Activated CD4-positive, alpha-beta memory T cell treated with anti-CD3 and anti-CD28 coated beads, Interleukin-2, amount 10 ng/mL, durations not matched to agents 7 days and 5 days (primary cell): ENCODE measurements at places on chromosomes 2 and 18. TPM values are rescaled to one million over a fixed set of nuclear protein-coding genes. Genes with fewer than 3 reads are reported as not detected.

The PJVK gene
- total RNA-seq = 0.91 TPM

The ACTR1B gene
- total RNA-seq = 98.8 TPM

The POTEI gene
- total RNA-seq = not detected

The SEH1L gene
- total RNA-seq = 41.6 TPM

The ZNF142 gene
- 41.4 TPM for total RNA-seq

The IL36B gene
- total RNA-seq = not detected

The GALNT14 gene
- not detected for total RNA-seq

- no peak for DNase-seq
These were observed 137.1 kb downstream of the CTIF start for GRCh38 chr18:48675912-48676311.

DNA sequence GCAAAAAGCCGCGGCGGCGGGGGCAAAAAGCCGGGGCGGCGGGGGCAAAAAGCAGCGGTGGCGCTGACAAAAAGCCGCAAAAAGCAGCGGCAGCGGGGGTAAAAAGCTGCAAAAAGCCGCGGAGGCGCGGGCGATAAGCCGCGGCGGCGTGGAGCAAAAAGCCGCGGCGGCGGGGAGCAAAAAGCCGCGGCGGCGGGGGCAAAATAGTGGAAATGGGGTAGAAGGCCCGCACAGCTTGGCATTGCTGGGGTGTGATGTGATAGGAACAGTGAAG lies 450.1 kb downstream of the ANKRD30B start:
- DNase-seq = no peak

DNA sequence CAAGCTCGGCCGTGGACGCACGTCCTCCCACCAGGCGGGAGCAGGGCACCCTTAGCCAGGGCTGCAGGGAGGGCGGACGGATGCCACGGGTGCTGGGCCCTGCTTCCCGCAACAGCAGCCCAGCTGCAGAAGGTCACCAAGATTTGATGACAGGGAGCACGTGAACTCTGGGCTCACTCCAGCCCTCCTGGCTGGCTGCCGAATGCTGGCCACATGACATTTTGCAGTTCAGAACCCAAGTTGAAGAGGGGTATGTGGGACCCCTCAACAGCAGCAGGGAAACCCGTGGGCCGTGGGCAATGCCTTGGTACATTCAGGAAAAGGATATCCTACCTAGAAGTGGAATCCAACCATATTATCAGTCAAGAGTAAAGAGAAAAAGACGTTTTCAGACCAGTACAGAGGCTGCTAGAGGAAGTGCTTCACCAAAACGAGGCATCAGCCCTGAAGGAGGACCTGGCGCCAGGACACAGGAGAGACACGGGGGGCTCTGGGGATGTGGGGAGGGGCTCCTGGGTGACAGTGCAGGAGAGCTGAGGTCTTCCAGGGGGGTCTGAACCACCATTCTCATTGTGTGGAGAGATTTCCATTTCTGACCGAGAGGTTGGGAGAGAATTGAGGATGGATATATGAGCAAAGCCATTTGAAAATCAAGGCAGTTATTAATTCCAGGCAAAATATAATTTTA lies 107.4 kb upstream of the CTDP1 start:
- DNase-seq = no peak

DNA sequence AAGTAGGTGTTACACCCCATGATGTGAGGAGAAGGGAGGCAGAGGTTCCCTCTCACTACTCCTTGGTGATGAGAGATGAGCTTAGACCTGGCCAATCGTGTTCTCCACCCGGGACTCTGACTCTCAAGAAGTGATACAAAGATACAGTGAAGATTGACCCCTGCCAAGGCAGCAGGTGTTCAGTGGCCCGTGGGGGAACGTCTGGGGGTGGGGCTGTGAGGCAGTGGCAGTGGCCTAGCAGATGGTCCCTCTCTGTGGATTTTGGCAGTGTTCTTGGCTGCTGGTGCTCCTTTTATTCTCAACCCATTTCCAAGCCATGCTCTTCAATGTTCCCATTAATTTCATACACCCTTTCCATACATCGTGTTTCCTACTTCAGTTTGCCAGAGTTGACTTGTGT lies 120.4 kb upstream of the NEDD4L start:
- no peak for DNase-seq

DNA sequence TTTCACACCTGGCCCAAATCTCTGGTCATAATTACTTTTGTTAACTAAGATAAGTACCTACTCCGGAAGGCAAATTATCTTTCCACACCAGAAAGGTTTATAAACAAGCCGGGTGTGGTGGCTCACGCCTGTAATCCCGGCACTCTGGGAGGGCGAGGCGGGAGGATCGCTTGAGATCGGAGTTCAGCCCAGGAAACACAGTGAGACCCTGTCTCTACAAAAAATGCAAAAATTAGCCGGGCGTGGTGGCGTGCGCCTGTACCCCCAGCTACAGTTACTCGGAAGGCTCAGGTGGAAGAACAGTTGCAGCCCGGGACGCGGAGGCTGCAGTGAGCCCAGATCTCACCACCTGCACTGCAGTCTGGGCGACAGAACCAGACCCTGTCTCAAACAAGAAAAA lies 2.1 kb downstream of the PUM2 start:
- peak; percentile 25 for DNase-seq

DNA sequence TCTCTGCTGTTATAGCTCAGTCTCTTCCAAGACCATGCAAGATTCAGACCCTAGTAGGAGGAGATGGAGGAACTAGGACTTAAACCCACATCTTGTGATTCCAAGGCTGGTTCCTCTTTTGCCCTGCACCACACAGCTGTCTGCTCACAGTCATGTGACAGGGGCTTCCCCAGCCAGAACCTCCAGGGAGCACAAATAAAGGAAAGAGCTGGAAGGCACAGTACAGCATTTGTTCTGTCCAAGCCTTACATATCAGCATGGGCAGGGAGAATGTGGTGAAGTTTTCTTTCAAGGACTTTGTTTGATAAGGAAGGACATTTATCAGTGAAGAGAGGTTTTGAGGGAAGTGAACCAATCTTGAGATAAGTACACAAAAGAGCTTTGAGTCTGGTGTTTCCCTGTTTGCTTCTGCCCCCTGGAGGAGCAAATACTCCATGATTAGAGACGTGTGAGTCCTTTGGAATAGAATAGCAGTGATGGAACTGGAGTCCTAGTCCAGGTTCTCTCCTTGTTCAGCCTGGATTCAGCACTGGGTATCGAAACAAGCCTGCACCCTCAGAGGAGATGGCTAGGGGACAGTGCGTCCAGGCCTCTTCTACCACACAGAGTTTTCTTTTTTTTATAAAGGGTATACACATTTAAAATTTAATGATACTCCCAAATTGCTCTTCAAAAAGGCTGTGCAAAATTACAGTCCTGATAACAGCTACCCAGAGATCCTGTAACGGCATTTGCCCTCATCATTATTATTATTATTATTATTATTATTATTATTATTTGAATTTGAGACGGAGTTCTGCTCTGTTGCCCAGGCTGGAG lies 24.6 kb upstream of the CASP10 start:
- DNase-seq = peak; percentile 63

GRCh38 chr2:144509001-144509878 lies 10.7 kb downstream of the ZEB2 start:
- DNase-seq = no peak

DNA sequence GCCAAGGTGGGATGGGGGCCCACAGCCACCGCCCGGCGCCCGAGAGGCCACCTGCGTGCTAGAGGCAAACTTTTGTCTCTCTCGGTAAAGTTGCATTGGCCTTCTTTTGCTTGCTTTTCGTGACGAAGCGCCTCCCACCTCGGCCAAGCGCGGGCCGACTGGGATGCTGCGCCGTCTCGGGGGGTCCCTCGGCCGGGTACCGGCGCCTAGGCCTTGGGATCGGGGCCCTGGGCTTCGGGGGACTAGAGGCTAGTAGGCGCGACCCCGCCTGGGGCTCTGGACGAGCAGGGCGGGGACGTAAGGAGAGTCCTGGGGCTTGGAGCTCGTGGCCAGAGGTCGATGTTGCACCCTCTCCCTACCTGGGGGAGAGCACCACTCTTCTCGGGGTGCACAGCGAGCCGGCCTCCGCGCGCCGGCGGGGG lies 545 bp downstream of the GLI2 start:
- DNase-seq = no peak

DNA sequence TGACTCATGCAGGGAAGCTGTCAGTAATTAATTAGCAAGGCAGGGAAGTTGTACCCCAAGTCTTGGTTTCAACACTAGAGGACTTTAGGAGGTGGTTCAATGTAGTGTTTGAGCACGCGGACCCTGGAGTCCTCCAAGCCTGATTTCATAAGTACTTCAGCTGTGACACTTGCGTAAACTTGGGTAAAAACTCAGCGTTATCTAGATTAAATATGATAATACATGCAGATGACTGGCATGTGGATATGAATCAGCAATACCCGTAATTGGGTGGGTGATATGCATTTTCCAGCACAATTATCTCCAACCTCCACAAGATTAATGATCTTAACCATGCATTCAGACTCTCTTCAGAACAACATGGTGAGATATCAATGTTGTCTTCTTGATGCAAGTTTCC lies 5.2 kb downstream of the UGT1A7 start:
- no peak for DNase-seq

DNA sequence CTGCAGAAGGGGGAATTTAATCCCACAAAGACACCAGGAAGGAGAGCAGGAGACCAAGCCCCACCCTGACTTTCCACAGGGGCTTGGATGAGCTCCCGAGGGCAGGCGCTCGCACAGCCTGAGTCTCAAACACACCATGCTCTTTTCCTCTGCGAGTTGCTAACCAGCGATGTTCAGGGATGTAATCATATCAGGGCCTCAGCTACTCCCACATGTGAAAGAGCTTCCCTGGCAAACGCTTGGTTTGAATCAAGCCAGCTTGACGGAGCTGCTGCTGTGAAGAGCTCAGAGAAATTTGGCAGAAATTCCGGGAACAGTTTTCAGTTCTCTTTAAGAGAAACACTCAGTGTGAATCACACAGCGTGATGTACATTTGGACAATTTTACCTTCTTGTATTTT lies 385.8 kb downstream of the GALR1 start:
- no peak for DNase-seq

GRCh38 chr2:106990297-106990696 lies 104.3 kb upstream of the ST6GAL2 start:
- DNase-seq = no peak

DNA sequence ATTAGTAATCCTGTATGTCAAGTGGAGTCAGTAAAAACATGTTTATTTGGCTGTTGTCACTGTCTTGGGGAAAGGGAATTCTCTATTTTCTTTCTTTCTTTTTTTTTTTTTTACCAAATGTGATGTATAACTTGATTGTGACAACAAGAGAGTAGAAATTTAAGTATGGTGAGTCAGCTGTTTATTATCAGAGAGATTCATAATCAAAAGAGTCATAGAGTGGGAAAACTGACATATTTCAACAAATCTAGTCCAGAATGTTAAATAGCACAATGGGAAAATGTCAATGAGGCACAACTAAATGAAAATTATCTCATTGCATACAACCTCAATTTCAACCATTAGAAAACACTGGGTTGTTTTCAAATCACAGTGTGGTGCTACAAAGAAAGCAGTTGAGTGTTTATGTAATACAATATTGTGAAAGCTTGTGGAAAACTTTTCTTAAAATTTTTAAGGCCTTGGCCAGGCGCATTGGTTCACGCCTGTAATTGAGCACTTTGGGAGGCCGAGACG lies 111.9 kb upstream of the DTNA start:
- DNase-seq = no peak
